ENCODE measurements at places on chromosomes 5 and 9. TPM values are rescaled to one million over a fixed set of nuclear protein-coding genes. Genes with fewer than 3 reads are reported as not detected.

Gene PCDHGA8
- 0.17 TPM for total RNA-seq

Gene C5orf58
- not detected for total RNA-seq

Gene PCDHGB5
- total RNA-seq = 0.42 TPM

Gene MARCOL
- not detected for total RNA-seq

GRCh38 chr9:124357721-124358361 lies 57.4 kb downstream of the PSMB7 start:
- no peak overlapping the region for H3K4me3 ChIP-seq
- no peaks in the 10 kb centered on the region for H3K27me3 ChIP-seq
- peaks cover 30% of the 10 kb centered on the region for H3K4me1 ChIP-seq
- H3K27ac ChIP-seq = no peak overlapping the region
- peaks cover 23% of the 10 kb centered on the region for H3K36me3 ChIP-seq
- DNase-seq = no peak

DNA sequence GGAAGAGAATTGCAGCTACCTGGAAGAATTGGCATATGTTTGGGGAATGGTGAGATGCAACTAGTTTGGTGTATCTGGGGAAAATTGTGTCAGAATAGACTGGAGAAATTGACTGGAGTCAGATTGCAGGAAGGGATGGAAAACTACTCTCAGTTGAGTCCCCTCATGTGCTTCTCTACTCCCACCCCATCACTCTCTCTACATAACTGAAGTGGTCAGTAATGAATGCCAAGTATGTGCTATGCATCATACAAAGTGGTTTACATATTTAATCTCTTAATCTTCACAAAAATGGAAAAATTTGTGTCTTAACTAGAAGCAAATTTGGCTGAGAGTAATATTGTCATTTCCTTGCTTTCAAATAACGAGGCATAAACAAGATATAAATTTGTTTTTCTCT lies 146.4 kb upstream of the TNC start:
- H3K4me3 ChIP-seq = no peak overlapping the region
- H3K27me3 ChIP-seq = no peaks in the 10 kb centered on the region
- no peaks in the 10 kb centered on the region for H3K4me1 ChIP-seq

GRCh38 chr5:84032324-84032723 lies 311.7 kb upstream of the HAPLN1 start:
- H3K27ac ChIP-seq = no peak overlapping the region
- H3K4me3 ChIP-seq = no peak overlapping the region
- H3K27me3 ChIP-seq = no peaks in the 10 kb centered on the region

DNA sequence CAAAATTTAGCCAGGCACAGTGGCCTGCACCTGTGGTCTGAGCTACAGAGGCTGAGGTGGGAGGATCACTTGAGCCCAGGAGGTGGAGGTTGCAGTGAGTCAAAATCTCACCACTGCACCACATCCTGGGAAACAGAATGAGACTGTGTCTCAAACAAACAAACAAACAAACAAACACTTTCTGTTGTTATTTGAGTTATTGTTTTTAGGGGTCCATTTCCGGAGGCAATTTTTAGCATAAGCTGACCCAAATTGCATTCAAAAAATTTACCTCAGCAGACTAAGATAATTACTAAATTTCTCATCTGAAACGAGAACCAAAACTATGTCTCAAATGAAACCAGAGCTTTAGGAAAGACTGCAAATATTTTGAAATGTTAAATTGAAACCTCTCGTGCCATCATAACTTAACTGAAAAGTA lies 1485.1 kb downstream of the EFNA5 start:
- no peak for DNase-seq
- H3K27me3 ChIP-seq = no peaks in the 10 kb centered on the region
- no peaks in the 10 kb centered on the region for H3K4me1 ChIP-seq
- H3K4me3 ChIP-seq = no peak overlapping the region

- no peak overlapping the region for H3K27ac ChIP-seq
- H3K4me3 ChIP-seq = no peak overlapping the region
- DNase-seq = no peak
- H3K4me1 ChIP-seq = no peaks in the 10 kb centered on the region
- no peaks in the 10 kb centered on the region for H3K36me3 ChIP-seq
These were observed 159.1 kb downstream of the YIPF5 start for GRCh38 chr5:144011388-144011787.

DNA sequence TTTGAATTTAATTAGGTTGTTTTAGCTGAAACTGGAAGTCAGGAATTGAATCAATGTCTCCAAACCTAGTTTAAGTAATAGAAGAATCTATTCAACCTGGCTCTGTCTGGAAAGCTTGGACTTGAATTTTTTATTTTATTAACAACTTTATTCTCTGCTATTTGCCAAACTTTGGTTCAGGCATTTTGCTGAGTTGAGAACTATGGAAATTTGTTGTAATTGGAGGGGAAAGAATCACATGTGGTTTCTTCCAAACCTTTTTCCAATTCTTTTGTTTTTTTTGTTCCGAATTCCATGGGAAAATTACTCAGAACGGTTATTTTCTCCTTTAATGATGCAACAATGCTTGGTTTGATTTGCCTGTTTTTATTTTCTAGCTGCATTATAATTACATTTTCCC lies 98.2 kb upstream of the RPS23 start:
- H3K4me1 ChIP-seq = no peaks in the 10 kb centered on the region
- DNase-seq = no peak
- no peaks in the 10 kb centered on the region for H3K27me3 ChIP-seq

DNA sequence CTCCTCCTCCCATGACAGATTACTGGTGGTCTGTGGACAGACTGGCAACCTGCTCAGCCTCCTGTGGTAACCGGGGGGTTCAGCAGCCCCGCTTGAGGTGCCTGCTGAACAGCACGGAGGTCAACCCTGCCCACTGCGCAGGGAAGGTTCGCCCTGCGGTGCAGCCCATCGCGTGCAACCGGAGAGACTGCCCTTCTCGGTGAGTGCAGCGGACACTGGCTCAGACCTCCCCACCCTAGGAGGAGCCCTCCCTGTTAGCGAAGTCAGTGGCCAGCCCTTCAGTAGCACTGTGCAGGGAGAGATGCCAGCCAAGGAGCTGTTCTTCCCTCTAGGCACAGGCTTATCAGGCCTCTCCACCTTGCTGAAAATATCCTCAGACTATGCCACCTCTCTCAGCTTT lies 143.5 kb downstream of the SAXO1 start:
- no peak overlapping the region for H3K4me3 ChIP-seq
- no peaks in the 10 kb centered on the region for H3K4me1 ChIP-seq
- H3K36me3 ChIP-seq = no peaks in the 10 kb centered on the region
- H3K27me3 ChIP-seq = no peaks in the 10 kb centered on the region

GRCh38 chr9:98310752-98311392 lies 55.4 kb upstream of the TBC1D2 start:
- H3K4me1 ChIP-seq = no peaks in the 10 kb centered on the region
- DNase-seq = no peak
- H3K27me3 ChIP-seq = no peaks in the 10 kb centered on the region
- no peak overlapping the region for H3K4me3 ChIP-seq
- H3K27ac ChIP-seq = no peak overlapping the region
- no peaks in the 10 kb centered on the region for H3K36me3 ChIP-seq

DNA sequence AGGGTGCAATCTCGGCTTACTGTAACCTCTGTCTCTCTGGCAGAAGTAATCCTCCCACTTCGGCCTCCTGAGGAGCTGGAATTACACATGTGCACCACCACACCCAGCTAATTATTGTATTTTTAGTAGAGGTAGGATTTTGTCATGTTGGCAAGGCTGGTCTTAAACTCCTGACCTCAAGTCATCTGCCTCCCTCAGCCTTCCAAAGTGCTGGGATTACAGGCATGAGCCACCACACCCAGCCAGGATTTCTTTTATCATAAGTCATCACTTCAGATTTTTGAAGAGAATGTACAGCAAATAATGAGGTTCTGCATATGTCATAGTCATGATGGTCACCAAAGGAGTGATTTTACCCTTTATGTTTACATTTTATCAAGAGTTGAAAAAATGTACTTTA lies 108.1 kb downstream of the GCNT1 start:
- no peaks in the 10 kb centered on the region for H3K36me3 ChIP-seq
- no peak overlapping the region for H3K27ac ChIP-seq
- no peaks in the 10 kb centered on the region for H3K4me1 ChIP-seq
- no peak overlapping the region for H3K4me3 ChIP-seq

- H3K27me3 ChIP-seq = no peaks in the 10 kb centered on the region
- H3K27ac ChIP-seq = no peak overlapping the region
- H3K36me3 ChIP-seq = no peaks in the 10 kb centered on the region
- no peak overlapping the region for H3K4me3 ChIP-seq
- no peaks in the 10 kb centered on the region for H3K4me1 ChIP-seq
- no peak for DNase-seq
These were observed 121.0 kb downstream of the MEF2C start for GRCh38 chr5:88761939-88762338.

- H3K36me3 ChIP-seq = no peaks in the 10 kb centered on the region
- H3K4me3 ChIP-seq = no peak overlapping the region
- DNase-seq = no peak
These were observed 25.1 kb downstream of the ZNF618 start for GRCh38 chr9:113901221-113901688.

GRCh38 chr9:114371973-114372917 lies 15.5 kb downstream of the AKNA start:
- no peaks in the 10 kb centered on the region for H3K27me3 ChIP-seq
- peak overlapping the region; percentile 59 for H3K4me3 ChIP-seq
- peak; percentile 64 for DNase-seq
- H3K27ac ChIP-seq = peak overlapping the region; percentile 79
- H3K4me1 ChIP-seq = peaks cover 96% of the 10 kb centered on the region

GRCh38 chr9:79695531-79696175 lies 123.9 kb downstream of the TLE4 start:
- DNase-seq = peak; percentile 21
- H3K4me1 ChIP-seq = peaks cover 31% of the 10 kb centered on the region
- H3K27ac ChIP-seq = no peak overlapping the region
- H3K4me3 ChIP-seq = no peak overlapping the region
- H3K36me3 ChIP-seq = no peaks in the 10 kb centered on the region

DNA sequence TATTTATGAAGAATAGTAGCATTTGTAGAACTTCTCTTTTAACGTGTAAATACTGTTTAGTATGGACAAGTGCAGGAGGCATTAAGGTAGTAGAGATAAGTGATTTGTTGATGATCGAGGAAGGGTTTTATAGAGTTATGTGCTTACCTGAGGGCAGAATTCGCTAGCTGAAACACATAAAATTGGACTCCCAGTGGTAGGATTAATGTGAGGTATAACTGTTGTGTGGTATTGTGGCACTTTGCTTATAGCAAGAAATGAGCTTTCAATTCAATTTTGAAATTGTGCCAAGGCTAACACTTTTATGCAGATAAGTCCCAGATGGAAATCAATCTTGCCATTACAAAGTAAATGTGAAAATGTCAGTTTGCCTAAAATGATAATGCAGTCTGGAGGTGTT lies 1.2 kb downstream of the AP3S1 start:
- H3K27me3 ChIP-seq = no peaks in the 10 kb centered on the region
- peak overlapping the region; percentile 83 for H3K4me3 ChIP-seq
- no peak overlapping the region for H3K27ac ChIP-seq
- peaks cover 52% of the 10 kb centered on the region for H3K4me1 ChIP-seq

Measured in CD4-positive, alpha-beta memory T cell (primary cell).